NCI-H226 (cell line): ENCODE measurements at places on chromosomes 2 and 18.
A peak's percentile ranks its signal among the peaks of the same experiment; 100 is the strongest.

- no peak for DNase-seq
Measured at GRCh38 chr2:112166806-112167499, 28.8 kb downstream of the FBLN7 start.

GRCh38 chr18:4260107-4260506 lies 195.0 kb downstream of the DLGAP1 start:
- DNase-seq, result no peak

DNA sequence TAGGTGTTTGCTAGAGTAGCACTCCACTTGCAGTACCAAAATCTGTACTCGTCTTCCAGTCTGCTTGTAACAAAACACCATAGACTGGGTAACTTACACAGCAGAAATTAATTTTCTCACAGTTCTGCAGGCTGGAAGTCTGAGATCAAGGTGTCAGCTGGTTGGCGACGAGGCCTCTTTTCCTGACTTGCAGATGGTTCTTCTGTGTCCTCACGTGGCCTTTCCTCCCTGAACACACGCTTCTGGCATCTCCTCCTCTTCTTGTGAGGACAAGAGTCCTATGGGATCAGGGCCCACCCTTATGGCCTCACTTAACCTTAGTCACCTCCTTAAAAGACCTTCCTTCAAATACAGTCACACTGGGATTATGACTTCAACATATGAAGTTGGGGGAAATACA lies 493.5 kb upstream of the MYT1L start:
- DNase-seq, result no peak

DNA sequence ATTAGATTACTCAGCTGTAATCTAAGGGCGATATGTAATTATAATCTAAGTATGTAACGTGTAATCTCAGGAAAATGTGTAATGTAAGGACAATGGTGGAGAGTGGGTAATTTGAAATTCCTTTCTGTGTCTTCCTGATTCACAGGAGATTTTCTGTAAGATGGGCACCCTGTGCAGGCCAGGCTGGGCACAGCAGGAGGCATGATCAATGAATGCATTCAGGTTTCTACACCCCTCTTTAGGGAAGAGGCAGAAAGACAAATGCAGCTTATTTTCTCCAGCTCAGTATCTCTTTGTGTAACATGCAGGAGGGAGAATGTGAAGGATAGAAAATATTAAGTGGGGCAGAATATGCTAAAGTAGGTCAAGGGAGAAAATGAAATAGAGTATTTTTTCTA lies 320.1 kb downstream of the PIK3C3 start:
- DNase-seq, result no peak

DNA sequence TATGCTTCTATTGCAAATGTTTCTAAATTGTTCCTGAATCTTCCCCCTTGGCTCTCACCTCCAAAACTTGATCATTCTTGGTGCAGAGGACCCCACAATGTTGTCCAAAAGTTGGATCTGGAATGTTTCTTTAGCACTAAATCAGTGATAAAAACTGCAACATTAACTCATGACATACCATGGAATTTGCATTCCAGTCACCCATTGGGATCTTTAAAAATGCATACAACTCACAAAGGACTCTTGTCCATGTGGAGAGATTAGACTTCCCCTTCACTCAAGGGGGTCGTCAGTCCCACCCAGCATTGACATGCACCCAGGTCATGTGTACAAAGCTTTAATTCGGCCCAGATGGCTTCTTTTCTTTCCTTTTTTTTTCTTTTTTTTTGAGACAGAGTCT lies 169.3 kb downstream of the SETBP1 start:
- DNase-seq, result no peak

- no peak for DNase-seq
Measured at GRCh38 chr2:124542932-124543640, 518.0 kb downstream of the CNTNAP5 start.

DNA sequence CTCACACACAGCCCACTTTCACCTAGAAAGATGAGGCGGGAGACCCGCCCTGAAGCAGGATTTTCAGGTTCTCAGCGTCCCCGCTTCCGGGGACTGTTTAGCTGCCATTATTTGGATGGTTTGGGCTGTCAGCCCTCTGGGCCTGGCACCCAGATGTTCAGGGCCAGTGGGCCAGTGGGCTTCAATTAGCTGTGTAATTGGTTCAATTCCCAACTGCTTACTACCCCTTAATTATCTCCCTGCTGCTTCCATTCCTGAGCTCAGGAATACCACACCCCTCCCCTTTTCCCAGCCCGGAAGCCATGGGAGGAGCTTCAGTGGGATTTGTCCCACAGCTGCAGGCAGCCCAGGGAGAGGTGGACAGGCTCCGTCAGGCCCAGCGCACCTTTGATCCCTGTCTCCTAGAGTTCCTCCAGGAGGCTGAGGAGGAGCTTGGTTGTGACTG lies 114.1 kb upstream of the MYCN start:
- DNase-seq, result no peak

DNA sequence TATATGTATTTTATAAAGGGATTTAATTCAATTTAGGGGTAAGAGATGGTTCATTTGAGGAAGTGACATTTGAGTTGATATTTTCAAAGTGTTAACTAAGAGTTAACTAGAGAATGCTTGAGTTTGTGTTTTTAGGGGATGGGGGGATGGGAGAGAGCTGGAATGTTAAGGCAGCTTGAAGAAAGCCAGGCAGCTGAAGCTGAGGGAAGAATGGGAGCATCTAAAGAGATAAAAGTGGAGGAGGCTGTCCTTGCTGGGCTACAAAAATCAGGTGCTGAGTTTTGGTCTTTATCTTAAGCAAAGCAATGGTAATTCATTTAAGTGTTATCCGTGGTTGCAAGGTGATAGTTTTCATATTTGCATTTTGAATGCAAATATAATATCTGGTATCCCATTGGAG lies 9.2 kb downstream of the CHST9 start:
- no peak for DNase-seq

DNA sequence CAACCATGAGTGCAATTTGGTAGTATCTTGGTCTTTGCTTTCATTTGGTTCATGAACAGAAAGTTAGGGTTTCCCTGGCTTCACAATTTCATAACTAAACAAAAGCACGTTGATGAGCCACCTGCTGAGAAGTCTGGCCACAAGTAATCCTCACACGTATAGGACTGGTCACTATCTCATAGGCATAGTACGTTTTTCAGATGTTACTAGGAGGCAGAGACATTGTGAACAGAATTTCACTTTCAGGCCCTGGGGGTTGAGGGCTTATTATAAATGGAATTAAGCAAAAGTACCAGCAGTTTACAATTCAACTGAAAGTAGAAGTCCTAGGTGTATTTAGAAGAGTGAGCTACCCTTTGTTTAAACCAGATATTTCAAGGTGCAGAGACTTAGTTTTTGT lies 277.1 kb downstream of the ALPK2 start:
- DNase-seq, result no peak

DNA sequence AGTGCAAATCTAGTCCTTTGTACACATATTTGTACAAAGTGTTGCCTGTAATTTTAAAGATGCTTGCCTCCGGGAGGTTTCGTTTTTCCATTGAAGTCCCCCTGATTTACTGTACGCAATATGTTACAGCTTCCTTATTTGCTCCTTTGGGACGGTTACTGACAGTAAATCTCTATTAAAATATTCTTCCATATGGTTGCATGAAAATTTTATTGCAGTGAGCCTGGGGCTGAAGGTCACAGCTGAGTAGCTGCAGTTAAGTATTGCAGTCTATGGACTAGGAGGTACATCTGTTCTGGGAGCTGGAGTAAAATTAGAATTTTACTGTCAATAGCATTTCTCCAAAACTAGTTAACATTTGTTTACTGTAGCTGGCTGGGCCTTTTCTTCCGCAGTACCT lies 119.2 kb downstream of the ETAA1 start:
- DNase-seq, result no peak

- DNase-seq, result no peak
Measured at GRCh38 chr2:141517180-141517851, 613.5 kb downstream of the LRP1B start.

- DNase-seq, result no peak
Measured at GRCh38 chr2:230685178-230685577, 27.5 kb upstream of the CAB39 start.

DNA sequence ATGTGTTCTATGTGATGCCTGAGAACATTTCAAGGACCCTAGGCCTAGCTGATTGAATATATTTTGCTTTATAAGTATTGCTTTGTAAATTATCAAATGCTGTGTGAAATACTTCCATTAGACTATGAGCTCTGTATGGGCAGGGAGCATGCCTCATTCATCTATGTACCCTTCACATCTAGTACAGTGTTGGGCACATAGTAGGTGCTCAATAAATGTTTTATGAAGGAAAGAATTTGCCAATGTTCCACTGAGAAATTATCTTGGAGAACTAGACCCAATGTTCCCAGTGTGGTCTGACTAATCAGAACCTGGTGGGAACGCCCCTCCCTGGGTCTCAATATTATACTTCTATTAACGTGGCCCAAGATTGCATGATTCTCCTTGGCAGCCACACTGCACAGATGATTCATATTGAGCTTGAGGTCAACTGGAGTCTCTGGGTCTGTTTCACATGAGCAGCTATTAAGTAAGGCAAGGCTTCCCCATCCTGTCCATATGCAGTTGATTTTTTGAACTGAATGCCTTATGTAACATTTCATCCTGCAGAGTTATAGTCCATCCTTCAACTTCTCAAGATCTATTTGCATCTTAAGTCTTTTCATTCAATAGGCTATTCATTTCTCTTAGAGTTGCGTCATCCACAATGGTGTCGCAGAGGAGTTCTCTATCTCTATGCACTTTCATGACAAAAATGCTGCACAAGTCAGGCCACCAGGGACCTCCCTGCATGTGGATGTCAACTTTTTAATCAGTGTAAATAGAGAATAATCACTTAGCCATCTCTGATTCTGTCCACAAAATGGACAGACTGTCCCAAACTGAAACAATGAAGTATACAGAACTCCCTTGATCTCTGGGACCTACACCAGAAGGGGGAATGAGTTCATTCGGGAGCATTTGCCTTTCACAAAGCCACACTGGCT lies 257.6 kb downstream of the CYP26B1 start:
- peak; percentile 85 for DNase-seq

- DNase-seq, result peak; percentile 24
Measured at GRCh38 chr18:38966841-38967240, 1401.2 kb upstream of the CELF4 start.

DNA sequence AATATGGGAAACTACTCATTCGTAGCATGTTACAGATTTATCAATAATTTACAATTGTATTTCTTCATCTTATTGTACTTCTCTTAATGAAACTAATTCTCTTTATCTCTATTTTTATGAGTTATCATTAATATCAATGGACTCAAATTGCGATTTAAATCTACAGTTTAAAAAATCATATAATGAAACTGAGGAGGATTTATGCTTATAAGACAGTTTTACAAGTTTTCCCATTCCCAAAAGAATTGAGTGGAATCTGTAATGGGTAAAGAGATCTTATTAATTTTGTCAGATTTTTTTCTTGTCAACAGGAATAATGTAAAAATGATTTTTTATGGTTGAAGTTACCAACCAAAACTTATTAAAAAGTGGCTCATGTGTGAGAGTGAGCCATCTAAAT lies 468.0 kb downstream of the METTL4 start:
- no peak for DNase-seq

DNA sequence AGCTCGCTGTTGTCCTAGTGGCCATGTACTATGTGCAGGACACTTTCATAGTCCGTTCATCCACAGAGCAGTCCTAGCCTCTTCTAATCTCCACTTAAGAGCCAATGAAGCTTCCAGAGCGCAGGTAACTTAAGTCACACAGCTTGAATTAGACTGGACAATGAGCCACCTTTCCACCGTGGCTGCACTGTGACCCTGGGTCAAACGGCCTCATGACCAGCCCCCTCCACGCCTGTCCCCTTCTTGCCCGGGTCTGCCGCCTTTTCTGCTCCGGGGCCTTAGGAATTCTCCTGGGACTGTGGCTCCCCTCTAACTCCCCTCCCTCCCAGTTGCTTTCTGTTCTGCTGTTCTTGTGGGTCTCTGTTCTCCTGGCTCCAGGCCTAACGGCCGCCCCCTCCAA lies 8.4 kb upstream of the PRKCE start:
- no peak for DNase-seq

GRCh38 chr2:188338463-188338862 lies 46.8 kb downstream of the GULP1 start:
- DNase-seq, result no peak

DNA sequence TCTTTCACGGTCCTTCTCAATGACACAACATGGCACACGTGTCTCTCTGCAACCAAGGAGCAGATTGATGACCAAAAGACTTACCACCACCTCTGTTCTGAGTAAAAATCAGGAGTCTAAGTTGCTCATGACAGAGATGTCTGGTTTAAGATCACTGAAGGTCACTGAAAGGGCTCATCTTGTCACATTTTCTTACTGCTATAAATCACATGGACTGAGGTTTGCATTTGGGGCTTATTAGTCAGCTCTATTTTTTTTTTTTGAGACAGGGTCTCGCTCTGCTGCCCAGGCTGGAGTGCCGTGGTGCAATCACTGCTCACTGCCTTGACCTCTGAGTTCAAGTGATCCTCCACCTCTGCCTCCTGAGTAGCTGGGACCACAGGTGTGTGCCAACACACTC lies 19.4 kb downstream of the CFLAR start:
- DNase-seq, result no peak

DNA sequence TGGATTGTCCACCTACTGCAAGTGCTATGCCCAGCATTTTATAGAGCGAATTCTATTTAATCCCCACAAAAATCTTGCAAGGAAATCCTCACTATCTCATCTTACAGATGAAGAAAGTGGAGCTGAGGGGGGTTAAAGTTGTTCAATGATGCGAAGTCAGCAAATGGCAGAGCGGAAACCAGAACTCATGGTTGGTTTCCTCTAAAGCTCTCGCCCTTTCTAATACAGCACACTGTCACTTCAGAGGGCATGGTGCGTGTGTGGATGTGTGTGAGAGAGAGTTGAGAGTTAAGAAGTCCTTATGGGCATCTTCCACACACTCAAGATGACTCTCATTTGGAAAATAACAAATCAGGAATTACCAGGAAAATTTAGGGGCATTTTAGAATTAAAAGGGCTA lies 78.4 kb downstream of the TGFA start:
- DNase-seq, result no peak

GRCh38 chr18:10791169-10791831 lies 265.5 kb downstream of the NAPG start:
- DNase-seq, result no peak

DNA sequence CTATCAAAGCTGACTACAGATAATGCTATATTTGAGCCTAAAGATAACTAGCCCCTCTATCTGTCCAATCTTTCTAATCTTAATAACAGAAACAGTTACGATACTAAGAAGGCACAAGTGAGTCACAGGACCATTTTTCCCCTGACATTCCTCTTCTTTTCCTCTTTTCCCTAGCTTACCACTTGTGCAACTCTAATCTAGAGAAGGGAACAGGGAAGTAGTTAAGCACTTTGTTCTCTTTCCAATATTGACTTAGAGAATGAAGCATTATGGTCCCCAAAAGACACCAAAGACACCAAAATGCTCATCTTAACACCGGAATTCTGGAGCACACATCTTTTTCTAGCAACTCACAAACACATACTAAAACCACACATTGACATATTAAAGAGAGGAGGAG lies 1.8 kb downstream of the PDE11A start:
- DNase-seq, result no peak

- no peak for DNase-seq
Measured at GRCh38 chr2:210493528-210493927, 17.0 kb upstream of the LANCL1 start.
